ENCODE measurements at places on chromosomes 5 and 9.

GRCh38 chr5:59562756-59563389 is 330.7 kb downstream of the PDE4D start:
- DNase-seq, result no peak

DNA sequence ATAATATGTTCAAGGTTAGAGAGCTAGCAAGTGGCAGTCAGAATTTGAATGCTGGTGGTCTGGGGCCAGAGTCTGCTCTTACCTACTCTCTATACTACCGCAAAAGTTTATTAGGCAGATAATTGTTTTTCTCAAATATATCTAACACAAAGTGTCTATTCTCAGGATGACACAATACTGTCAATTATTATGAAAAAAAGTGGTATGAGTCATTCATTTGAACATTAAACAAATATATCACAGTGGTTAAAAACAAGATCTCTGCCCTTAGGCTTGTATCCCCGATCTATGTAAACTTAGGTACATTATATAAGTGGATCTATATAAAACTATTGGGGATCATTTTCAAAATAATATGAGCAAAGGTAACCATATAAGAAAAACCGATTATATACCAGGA is 354.9 kb downstream of the CETN3 start:
- DNase-seq, result no peak

GRCh38 chr5:647727-648126 is 35.6 kb downstream of the CEP72 start:
- DNase-seq, result no peak

GRCh38 chr9:27385606-27386322 is 88.8 kb upstream of the EQTN start:
- DNase-seq, result no peak

- no peak for DNase-seq
Observed at GRCh38 chr5:151534350-151534749, 56.8 kb downstream of the FAT2 start.

DNA sequence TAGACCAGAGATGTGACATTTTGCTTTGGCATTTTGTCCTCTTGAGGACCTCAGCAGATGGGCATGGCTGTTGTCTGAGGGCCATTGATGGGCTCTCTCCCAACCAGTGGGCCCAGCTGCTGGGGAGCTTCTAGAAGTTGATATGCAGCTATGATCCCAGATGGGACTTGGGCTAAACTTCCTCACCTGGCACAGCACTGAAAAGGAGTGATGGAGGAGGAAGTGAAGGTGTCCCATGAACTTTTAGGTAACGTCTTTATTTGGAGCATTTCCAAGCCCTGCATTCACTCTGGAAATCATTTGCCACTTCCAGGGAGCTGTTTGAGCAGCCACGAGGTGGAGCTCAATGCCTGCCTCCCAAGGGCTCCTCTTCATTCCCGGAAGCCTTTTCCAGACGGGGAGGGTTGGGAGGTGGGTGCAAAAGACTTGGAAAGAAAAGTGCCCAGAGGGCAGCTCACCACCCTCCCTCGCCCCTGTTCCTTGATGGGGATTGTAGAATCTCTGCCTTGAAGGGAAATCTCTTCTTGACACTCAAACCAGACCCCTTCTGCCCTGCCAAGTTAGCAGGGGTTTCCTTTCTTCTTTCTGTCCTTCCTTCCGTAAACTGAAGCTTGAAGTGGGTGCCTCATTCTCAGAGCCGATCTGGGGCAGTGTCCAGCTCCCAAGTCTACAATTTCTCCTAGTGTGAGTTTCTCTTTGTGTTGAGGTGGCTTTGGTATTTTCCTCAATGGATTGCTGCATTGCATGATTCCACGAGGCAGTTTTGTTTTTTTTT is 18.1 kb upstream of the NEUROG1 start:
- DNase-seq, result no peak

DNA sequence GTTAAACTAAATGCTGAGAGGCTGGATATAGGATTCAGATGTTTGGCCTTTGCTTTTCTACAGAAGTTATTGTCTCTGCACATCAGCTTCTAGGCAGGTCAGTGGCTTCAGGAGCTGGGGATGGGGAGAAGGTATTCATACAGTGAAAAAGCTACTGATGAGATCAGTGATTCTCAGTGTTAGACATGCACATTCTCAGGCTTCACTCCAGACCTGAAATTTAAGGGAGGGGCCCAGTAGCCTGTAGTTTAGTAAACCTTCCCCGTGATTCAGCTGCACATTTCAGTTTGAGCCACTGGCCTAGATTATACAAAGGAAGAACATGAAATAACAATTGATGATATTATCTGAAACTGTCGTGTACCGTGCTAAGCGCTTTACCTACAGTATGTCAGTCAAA is 127.2 kb downstream of the ARHGAP26 start:
- DNase-seq, result no peak

GRCh38 chr5:157076558-157076957 is 17.6 kb upstream of the HAVCR1 start:
- no peak for DNase-seq

DNA sequence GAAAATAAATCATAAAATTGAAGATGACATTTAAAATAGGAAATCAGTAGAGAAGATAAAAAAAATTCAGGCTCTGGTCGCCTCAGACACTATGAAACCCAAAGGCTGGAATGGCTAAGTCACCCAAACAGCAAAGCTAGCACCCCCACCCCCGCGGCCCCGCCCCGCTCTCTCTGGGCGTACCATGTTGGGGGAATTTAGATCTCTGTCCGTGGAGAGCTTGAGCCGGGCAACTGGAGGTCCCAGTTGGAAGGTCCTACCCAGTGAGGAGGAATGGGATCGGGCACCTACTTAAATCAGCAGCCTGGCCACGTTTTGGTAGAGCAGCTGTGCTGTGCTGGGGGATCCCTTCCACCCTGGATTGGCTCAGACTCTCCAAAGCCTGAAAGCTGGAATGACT is 150.6 kb upstream of the ANKRD55 start:
- no peak for DNase-seq

GRCh38 chr9:134738869-134739659 is 97.5 kb downstream of the COL5A1 start:
- no peak for DNase-seq

DNA sequence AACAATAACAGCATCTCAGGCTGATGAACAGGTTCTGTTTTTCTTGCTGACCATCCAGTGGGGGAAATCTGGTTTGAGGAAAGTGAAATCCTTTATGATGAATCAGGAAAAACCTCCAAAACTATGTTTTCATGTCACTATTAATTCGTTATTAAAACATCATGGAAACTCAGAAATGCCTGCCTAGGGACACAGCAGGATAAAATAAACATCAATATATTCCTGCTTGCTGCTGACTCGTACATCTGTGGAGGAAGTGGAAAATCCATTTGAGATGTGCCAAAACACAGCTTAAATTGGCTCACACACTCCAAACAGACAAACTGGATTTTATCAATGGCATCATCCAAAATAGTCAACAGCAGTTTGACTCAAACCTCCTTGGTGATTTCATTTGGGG is 53.0 kb downstream of the TEK start:
- DNase-seq, result no peak

GRCh38 chr9:120846906-120847305 is 4.2 kb upstream of the PSMD5 start:
- no peak for DNase-seq

GRCh38 chr9:90726215-90726614 is 75.4 kb upstream of the SYK start:
- DNase-seq, result no peak

GRCh38 chr5:109126481-109126880 is 283.3 kb downstream of the PJA2 start:
- no peak for DNase-seq

GRCh38 chr5:148793261-148793660 is 33.1 kb upstream of the ADRB2 start:
- no peak for DNase-seq

- no peak for DNase-seq
Observed at GRCh38 chr9:72947984-72948465, 4.8 kb downstream of the ALDH1A1 start.

DNA sequence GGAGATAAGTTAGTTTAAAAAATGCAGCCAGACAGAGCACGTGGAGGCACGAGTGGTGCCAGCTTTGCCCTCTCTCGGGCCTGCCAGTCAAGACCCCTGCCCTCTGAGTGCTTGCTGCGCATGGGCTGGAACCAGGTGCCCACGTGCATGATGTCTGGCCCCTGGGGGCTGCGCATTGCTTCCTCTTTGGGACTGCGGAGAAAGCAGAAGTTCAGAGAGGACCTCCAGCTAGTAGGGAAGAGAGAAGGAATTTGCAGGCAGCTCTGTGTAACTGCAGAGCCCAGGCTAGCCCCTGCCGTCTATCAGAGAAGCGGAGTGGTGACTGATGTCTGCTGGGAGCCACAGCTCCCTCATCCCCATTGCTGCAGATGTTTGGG is 9.7 kb upstream of the RNU6ATAC start:
- no peak for DNase-seq

GRCh38 chr5:122591828-122592227 is 183.1 kb upstream of the SNX2 start:
- DNase-seq, result no peak

- DNase-seq, result no peak
Observed at GRCh38 chr5:175842951-175843793, 28.2 kb upstream of the CPLX2 start.

- DNase-seq, result no peak
Observed at GRCh38 chr5:135056316-135057030, 22.4 kb upstream of the PITX1 start.

DNA sequence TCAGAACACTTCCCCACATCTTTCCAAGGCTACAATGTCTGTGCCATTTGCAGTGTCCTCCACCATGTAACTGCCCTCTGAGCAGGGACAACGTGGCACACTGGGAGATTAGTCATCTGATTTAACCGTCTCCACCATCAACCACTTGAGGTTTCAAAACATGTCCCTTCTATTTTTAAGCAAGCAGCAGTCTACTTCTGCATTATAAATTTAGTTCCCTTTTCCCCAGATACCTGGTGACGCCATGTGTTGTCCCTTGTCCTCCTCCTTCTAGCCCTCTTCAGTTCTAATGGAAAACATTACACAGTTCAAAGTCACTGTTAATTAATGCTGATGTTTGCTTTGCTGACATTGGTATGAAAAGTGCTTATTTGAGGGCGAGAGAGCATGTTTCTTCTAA is 52.8 kb downstream of the ATP10B start:
- DNase-seq, result no peak
